ENCODE measurements at places on chromosomes 6 and 20.

DNA sequence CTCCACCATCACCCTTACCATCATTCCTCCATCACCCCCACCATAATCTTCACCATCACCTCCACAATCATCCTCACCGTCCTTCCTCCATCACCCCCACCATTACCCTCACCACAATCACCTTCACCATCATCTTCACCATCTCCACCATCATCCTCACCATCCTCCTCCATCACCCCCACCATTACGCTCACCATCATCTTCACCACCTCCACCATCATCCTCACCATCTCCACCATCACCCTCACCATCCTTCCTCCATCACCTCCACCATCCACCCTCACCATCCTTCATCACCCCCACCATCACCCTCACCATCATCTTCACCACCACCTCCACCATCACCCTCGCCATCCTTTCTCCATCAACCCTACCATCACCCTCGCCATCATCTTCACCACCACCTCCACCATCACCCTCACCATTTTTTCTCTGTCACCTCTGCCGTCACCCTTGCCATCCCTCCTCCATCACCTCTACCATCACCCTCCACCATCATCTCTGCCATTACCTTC is 33.1 kb upstream of the MPC1 start:
- DNase-seq: no peak

- DNase-seq: no peak
Observed at GRCh38 chr6:161429921-161430490, 156.1 kb upstream of the AGPAT4 start.

GRCh38 chr20:17377231-17377630 is 150.4 kb downstream of the PCSK2 start:
- DNase-seq: no peak

DNA sequence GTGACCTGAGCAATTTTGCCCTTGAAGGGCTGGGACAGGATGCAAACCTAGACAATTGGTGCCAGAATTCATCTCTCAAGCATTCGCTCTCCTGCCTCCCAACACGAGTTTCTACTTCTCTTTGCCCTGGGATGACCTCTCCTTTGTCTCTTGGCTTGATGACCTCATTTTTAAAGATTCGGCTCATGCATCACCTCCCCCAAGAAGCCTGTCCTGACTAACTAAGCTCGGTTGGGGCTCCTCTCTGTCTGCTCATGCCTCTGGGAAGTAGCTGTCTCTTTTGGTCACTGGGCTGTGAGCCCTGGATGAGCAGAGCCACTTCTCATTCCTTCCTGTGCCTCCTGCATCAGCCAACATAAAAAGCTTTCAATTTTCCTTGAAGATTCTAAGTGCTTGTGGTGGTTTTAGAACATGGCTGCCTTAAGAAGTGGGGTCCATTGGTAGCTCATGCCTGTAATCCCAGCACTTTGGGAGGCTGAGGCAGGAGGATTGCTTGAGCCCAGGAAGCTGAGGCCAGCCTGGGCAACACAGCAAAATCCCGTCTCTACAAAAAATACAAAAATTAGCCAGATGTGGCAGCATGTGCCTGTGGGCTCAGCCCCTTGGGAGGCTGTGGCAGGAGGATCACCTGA is 11.1 kb upstream of the TCF15 start:
- DNase-seq: no peak

- no peak for DNase-seq
Observed at GRCh38 chr20:51536116-51537069, 6.1 kb downstream of the NFATC2 start.

DNA sequence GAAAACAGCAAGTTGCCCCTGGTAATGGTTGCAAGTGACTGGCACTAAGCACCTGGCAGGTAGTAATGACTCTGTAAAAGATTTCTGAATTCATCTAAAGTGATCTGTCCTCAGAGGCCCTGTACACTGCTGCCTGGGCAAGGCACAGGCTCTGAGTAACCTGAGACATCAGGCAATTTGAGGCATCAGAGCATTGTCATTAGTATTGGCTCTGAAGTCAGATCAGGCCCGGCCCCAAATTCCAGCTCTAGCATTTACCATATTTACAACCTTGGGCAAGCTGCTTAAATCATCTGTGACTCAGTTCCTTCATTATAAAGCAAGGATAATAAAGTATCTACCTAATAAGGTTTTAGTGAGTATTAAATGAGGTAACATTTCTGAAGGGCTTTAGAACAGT is 17.3 kb upstream of the TENT5A start:
- no peak for DNase-seq

DNA sequence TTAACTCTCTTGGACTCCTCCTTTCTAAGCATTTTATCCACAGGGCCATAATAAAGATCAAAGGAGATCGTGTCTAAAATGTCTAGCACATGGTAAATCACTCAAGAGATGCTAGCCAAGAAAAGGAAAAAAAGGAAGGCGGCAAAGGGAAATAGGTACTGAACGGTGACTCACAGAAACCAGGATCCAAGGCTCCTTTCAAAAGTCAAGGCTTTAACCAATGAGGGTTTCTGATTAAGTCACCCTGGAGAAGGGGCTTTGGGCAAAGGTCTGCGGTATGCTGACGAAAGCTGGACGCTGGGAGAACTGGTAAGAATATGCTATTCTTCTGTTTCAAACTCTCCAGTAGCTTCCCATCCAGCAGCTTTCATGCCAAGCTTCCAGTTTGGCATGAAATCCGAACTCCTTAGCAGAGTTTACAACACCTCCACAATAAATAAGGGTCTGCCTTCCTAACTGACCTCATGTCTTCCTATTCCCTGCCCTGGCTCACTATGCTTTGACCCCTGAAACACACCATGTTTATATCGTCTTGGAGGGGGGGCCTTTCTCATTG is 1.0 kb downstream of the TOMM34 start:
- DNase-seq: peak; percentile 26

DNA sequence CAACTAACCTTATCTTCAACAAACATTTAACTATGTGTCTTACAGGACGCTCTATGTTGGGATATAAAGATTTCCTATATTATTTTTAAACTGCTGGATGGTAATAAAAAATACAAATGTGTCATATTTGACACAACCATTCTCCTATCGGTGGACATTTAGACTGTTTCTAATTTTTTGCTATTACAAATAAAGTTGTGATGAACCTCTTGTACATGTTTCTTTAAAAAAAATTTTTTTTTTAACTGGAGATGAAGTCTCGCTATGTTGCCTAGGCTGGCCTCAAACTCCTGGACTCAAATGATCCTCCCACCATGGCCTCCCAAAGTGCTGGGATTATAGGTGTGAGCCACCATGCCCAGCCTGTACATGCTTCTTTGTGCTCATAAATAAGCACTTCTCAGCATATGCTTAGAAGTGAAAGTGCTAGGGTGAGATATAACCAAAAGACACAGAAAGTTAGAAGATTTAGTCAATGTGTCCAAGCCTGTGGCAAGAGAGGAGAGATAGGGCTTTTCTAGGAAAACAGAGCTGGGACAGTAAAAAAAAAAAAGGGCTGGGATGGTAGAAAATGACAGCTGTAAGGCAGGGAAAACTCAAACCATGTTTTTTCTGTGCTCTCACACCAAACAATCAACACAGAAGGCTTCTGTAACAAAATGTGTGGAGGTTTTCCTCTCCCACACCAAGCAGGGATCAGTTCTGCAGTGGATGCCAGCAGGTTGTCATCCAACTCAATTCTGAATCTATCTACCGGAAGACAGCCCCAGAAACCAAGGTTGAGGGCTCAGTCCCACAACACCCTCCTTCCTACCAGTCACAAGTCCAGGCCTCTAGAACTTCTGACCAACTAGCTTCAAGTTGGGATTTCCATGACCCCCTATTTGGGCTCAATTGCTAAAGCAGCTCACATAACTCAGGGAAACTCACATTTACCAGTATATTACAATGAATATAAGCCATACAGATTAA is 70.0 kb upstream of the SMIM29 start:
- DNase-seq: no peak

DNA sequence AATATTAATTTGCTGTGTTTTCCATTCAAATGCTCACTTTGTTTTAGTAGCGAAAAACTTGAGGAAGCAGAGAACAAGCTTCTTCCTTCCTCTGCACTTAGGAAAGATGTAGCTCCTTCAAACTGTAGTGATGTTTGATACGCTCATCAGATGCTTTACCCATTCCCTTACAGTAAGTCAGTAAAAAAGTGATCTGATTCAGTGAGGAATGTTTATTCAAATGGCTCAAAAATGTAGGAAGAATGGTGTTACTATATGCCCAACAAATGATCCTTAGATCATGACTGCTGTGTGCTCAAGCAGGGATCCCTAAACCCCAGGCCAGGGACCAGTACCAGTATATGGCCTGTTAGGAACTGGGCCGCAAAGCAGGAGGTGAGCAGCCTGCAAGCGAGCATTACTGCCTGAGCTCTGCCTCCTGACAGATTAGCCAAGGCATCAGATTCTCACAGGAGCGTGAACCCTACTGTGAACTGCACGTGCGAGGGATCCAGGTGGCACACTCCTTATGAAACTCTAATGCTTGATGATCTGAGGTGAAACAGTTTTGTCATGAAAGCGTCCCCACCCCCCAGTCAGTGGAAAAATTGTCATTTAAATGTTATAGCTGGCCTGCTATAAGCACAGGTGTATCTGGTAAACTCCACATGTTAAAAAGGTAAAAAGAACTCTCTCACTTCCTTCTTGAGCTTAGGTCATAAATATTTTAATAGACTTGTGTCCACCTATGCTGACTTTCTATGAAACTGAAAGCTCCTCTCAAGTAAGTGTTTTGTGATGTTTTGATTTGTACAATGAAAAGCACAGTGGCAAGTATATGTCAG is 187.2 kb downstream of the FOXC1 start:
- no peak for DNase-seq

- no peak for DNase-seq
Observed at GRCh38 chr6:34934516-34934915, 45.5 kb downstream of the ANKS1A start.

DNA sequence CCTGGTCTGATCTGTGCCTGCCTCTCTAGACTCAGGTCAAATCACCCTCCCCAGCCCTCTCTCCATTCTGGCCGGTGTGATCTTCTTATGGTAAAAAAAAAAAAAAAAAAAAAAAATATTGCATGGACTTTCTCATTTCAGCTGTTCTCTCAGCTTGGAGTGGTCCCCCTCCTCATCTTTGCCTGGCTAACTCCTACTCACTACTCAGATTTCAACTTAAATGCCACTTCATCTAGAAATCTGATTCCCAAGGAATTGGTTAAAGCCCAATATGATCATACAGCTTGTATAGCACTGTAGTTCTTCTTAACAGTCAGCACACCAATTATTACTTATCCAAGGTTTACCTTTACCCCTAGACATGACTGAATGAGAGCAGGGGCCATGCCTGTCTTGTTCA is 105.9 kb upstream of the CARMIL1 start:
- no peak for DNase-seq

- DNase-seq: no peak
Observed at GRCh38 chr6:139528471-139528870, 154.0 kb upstream of the CITED2 start.

DNA sequence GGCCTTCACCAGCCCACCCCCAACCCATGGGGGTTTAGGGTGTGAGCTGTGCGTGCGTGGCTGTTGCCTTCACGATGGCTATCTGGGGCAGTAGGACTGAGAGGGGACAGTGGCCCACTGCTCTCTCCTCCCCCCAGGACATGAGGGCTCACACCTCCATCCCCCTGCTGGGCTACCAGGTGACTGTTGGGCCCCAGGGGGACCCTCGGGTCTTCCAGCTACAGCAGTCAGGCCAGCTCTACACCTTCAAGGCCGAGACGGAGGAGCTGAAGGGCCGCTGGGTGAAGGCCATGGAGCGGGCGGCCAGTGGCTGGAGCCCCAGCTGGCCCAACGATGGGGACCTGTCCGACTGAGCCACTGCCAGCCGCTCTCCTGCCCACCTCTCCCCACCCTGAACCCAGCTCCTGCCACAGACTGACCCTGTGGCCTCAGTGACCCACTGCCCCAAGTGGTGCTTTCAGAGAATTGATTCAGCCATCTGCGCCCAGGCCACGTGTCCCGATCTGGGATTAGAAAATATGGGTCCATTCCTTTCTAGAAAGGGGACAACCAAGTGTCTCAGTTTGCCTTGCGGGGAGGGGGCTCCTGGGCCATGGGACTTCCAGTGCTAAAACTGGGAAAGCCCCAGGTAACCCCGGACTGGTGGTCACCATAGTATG is 22.5 kb downstream of the FGD2 start:
- DNase-seq: no peak

- no peak for DNase-seq
Observed at GRCh38 chr6:137761487-137761886, 105.6 kb upstream of the TNFAIP3 start.

GRCh38 chr6:110542311-110543024 is 66.1 kb upstream of the SLC22A16 start:
- no peak for DNase-seq

GRCh38 chr6:109379711-109380110 is 2.6 kb downstream of the CD164 start:
- no peak for DNase-seq

DNA sequence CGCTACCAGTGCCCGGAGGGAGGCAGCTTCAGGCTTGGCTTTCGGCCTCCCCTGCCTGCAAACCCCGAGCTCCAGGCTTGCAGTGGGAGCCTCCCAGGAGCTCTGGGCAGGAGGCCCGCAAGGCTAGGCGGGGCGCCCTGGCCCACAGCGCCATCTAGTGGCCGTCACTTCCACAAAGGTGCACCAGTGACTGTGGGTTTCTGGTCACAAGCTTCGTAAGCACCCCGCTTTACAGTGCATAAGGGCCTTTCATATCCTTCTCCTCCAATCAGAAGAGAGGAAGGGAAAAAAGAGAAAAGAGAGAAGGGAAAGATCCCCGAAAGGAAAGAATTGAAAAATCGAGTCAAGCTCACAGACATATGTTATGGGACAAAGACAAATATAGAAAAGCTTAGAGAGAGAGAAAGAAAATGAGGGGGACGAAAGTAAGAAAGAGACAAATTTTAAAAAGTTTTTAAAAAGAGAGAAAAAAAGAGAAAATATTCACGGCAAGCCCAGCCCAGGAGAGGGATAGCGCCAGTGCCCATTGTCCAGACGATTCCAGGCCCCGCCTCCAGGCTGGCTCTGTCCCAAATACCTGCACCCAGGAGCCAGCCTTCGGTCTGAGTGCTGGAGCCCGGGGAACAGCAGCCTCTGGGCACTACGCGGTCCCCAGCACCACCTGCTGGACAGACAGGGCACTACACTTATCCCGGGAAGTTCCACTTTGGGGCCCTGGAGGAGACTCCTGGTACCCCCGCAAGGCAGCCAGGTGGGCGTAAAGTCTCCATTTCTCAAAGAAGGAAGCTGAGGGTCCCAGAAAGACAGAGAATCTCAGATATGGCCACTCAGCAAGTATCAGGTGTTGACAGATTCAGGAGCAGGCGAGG is 207.1 kb downstream of the PREX1 start:
- peak; percentile 73 for DNase-seq

- no peak for DNase-seq
Observed at GRCh38 chr6:52641826-52642225, 29.1 kb upstream of the TMEM14A start.

GRCh38 chr6:107767637-107768036 is 56.5 kb downstream of the SCML4 start:
- DNase-seq: no peak

DNA sequence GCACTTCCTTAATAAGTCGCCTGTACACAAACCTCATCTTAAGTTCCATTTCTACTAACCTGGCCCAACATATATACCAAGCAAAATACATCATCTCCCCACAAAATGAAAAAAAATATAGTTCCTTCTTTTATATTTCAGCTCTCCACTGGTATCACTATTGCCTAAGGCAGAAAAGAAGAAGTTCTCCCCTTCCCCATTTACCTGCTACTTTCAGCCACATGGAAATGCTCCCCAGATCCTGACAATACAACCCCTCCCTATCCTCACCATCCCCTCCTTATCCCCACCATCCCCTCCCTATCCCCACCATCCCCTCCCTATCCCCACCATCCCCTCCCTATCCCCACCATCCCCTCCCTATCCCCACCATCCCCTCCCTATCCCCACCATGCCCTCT is 175.7 kb downstream of the LINC00237 start:
- no peak for DNase-seq

GRCh38 chr20:57800791-57801430 is 91.1 kb upstream of the PMEPA1 start:
- DNase-seq: no peak

Data from stimulated activated CD4-positive, alpha-beta T cell treated with anti-CD3 and anti-CD28 coated beads, Interleukin-12 subunit alpha, Interleukin-12 subunit beta, amount 100 ng/mL, for 24 hours (primary cell).